HS-5 (cell line): ENCODE measurements at places on chromosomes 6 and 20.

DNA sequence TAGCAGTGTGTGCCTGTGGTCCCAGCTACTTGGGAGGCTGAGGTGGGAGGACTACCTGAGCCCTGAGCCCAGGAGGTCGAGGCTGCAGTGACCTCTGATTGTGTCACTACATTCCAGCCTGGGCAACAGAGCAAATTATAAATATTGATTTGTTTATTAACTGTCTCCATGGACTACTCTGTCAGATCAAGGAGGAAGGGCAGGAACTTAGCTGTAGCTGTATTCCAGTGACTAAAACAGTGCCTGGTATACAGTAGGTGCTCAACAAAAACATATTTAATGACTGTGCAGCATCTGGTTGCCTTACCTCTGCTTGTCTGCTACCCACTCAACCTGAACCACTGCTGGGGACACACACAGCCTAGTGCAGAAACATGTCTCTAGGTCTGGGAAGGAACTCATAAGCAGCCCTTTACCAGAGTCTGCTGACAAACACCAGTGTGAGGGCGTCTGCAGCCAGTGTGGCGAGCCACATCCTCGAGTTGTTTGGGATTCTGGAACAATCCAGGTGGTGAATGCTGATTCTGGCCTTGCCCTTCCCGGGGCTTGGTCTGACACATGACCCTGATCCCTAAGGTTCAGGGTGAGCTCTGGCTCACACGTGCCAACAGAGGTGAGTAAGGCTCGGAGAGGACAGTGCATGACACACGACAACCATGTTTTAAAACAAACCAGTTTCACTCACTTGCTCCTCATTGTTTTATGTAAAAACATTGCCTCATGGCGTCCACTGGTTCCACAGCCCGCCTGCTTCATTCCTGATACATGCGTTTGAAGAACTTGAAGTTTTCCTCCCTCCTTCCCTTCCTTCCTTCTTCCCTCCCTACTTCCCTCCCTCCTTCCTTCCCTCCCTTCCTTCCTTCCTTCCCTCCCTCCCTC, 117.9 kb upstream of the ZNF217 start:
- no peak for DNase-seq

- peak; percentile 15 for DNase-seq
Measured at GRCh38 chr20:40189621-40190020, 499.4 kb downstream of the MAFB start.

GRCh38 chr6:44534291-44534690, 146.8 kb downstream of the CDC5L start:
- DNase-seq = no peak

- no peak for DNase-seq
Measured at GRCh38 chr6:87276624-87277023, 45.8 kb upstream of the SMIM8 start.

DNA sequence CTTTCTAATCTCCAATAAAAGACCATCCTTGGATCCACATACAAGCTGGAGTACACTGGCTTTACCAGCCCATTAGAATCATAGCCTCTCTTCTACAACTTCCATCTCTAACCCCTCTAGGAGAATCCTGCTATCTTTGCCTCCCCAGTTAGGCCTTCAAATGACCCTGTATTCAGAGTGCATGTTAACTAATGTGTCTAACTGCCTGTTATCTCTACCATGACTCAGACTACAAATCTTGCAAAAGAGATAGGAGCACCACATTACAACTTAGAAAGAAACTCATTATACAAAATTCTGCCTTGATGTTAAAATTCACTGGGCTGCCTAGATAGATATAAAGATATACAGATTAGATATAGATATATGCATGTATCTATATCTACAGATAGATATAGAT, 28.2 kb downstream of the GPR63 start:
- DNase-seq = no peak

- no peak for DNase-seq
Measured at GRCh38 chr6:144295211-144295610, 10.1 kb downstream of the UTRN start.

- DNase-seq = no peak
Measured at GRCh38 chr6:154347981-154348380, 8.6 kb downstream of the IPCEF1 start.

GRCh38 chr20:47356220-47356525, 326 bp downstream of the ZMYND8 start:
- DNase-seq = no peak

- no peak for DNase-seq
Measured at GRCh38 chr20:10902576-10903282, 228.9 kb upstream of the JAG1 start.

DNA sequence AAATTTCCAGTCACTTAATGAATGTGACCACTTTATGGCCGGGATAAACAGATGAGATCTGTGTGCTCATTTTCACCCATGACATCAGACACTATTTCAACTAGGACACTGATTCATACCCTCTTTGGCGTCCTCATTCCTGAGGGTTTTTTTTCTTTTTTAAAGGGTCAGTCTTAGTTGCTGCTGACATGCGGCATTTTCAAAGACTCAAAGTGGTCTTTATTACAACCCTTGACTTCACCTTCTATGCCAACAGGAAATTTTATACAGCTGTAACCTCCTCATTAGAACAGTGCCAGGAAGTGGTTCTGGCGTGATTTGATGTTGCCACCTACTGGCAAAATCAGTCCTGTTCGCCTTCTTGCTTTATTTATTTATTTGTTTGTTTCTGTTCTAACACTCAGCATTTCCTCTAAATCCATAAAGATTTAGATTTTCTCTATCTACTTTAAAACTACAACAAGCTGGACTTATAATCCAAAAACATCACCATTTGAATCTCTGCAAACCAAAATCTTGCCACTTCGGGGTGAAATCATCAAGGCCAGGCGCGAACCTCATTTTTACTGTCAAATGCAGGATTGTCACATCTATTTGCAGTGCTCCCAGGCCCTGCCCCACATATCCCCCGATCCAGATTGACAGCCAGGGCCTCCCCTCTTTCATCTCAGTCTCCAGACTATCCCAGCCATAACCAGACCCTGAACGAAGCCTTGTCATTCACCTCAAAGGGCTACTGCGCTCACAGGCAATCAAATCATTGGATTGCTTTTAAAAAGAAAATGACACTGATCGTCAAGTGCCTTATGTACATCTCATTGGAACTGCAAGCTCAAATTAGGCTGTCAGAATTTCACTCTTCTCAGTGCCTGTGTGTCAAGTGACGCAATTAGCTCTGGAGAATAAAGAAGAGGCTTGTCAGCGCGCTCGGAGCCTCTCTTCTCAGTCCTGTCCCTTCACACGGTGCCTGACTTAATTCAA, 77.5 kb downstream of the C6orf118 start:
- DNase-seq = no peak
